ENCODE measurements at places on chromosomes 4 and X.

- no peak for DNase-seq
Measured at GRCh38 chr4:62522273-62522672, 1322.1 kb downstream of the ADGRL3 start.

DNA sequence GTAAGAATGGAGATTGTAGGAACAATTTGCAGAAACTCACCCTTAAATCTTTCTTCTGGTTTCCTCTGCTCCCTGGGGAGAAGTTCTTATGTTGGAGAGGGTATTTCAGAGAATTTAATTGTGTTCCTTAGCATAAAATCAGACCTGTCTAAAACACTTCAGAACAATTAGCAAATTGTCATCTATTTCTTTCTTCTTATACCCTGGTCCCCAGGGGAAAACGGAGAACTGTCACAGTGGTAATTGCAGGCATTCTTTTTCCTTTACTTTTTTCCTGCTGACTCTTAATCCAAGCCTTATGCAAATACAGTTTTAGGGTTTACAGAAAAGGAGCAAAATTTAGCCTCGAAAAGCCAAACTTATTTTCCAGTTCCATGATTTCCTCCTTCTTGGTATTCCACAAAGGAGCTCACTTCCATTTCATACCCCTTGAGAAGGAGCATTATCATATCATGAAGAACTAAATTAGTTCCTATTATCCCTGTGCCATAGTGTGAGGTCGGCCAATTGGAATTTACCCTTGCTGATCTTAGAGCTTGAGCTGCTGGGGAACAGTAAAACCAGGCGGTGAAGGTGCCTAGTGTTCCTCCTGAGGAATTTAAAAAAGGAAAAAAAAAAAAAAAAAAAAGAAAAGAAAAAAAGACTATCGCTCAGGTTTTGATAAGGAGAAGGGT, 173.8 kb downstream of the IL15 start:
- DNase-seq: no peak

GRCh38 chr4:20217521-20217920, 34.2 kb upstream of the SLIT2 start:
- DNase-seq: no peak

GRCh38 chrX:53239474-53239873, 14.5 kb upstream of the KDM5C start:
- no peak for DNase-seq

GRCh38 chr4:145881576-145881975, 57.0 kb downstream of the ZNF827 start:
- DNase-seq: no peak

GRCh38 chr4:2833671-2834000, 10.0 kb upstream of the ADD1 start:
- DNase-seq: no peak

DNA sequence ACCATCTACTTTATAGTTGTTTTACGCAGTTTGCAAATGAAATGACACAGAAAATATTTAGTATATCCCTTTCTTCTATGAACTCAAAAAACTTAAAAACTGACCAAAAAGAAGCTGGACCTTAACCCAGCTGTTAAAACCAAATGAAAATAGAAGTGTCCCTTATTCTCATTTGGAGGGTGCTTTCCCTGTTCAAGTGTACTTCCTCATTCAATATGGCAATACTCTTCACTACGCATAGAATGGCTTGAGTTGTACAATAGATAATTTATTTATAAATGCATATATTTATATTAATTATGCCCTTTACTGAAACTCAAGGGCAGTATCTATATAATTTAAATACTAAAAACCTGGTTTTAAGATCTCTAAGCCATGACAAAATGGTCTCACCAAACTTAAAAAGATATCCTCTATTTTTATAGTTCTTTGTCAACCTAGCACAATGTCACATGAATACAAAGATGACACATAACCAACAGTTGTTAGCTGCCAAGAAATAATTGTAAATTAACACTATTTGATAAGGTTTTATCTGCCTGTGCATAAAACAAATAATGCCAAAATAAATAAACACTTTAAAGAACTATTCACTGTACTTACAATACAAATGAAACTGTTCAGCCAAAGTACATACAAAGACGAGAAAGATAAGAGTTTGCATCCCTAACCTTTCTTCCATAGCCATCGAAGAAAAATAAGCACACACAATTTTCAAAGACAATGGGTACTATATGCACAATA, 25.2 kb downstream of the YTHDC1 start:
- DNase-seq: no peak

DNA sequence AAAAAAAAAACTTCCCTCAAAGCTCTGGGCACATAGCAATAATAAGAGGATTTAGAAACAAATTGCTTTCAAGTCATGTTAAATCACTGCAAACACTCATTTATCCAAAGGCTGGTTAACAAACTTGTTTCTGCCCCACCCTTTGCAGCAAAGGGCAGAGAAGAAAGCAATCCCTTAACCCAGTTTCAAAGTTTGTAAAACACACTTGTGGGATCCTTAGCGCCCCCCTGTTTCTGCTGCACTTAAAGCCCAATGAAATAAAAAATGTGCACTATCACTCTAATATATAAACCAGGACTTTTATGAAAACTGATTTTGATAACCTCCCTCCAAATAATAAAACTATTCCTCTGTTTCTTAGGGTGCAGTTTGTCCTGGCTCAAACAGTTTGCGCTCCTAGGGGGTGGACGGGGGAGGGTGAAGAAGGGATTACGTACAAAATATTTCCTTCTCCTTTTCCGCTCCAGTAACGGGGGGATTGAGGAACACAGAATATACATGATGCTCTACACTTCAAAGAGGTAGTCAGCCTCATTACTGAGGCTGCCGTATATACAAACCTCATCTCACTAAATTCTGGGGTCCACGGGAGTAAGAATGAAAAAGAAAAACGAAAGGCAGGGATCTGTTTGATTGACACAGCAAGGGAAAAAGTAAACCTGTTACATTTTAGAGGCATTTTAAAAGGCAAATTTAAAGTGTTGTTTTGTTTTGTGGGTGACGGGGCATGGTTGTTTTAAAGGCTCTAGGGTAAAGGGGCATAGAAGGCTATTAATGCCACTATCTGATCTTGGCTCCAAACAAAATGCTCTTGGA, 3.1 kb upstream of the PCDH10 start:
- DNase-seq: no peak

GRCh38 chr4:147361726-147362125, 119.2 kb upstream of the EDNRA start:
- DNase-seq: no peak

GRCh38 chrX:103678199-103678993, 8.1 kb downstream of the MORF4L2 start:
- DNase-seq: no peak

- no peak for DNase-seq
Measured at GRCh38 chr4:182404376-182404775, 161.2 kb downstream of the TENM3 start.

GRCh38 chrX:84487365-84488353, 14.6 kb downstream of the HDX start:
- no peak for DNase-seq

DNA sequence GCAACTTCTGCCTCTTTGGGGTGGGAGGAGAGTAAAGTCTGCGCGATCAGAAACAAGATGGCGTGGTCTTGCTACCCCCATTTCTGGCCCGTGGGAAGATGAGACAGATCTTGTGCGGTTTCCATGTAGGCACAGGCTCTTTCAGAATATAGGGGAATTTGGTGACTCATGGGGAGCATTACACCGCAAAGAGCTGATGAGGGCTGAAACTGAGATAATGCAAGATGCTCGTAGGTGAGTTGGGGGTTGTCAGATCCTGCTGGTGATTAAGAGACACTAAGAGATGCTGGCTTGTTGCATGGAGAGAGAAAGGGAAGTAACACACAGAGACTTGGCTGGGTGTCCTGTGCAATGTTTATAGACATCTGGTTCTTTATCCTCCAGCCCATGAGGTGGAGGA, 1.5 kb downstream of the EVC start:
- DNase-seq: no peak

DNA sequence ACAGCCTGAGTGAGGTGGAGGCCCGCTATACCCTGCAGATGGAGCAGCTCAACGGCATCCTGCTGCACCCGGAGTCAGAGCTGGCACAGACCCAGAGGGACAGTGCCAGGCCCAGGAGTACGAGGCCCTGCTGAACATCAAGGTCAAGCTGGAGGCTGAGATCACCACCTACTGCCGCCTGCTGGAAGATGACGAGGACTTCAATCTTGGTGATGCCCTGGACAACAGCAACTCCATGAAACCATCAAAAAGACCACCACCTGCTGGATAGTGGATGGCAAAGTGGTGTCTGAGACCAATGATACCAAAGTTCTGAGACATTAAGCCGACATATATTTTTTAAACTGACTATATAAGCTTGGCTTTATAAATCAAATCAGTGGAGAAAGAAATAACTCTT, 73.3 kb upstream of the HHIP start:
- DNase-seq: no peak

- DNase-seq: no peak
Measured at GRCh38 chr4:89609756-89610155, 227.2 kb downstream of the SNCA start.

GRCh38 chr4:40216622-40217366, 20.0 kb downstream of the RHOH start:
- DNase-seq: no peak

- DNase-seq: no peak
Measured at GRCh38 chr4:103123114-103123513, 23.5 kb upstream of the BDH2 start.

DNA sequence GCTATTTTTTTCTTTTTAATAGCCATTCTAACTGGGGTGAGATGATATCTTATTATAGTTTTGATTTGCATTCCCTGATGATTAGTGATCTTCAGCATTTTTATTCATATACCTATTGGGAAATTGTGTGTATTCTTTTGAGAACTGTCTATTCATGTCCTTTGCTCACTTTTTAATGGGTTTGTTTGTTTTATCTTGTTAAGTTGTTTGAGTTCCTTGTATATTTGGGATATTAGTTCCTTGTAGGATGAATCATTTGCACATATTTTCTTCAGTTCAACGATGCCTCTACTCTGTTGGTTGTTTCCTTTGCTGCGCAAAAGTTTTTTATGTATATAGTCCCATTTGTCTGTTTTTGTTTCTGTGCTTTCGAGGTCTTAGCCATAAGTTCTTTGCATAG, 43.1 kb upstream of the DRP2 start:
- no peak for DNase-seq

DNA sequence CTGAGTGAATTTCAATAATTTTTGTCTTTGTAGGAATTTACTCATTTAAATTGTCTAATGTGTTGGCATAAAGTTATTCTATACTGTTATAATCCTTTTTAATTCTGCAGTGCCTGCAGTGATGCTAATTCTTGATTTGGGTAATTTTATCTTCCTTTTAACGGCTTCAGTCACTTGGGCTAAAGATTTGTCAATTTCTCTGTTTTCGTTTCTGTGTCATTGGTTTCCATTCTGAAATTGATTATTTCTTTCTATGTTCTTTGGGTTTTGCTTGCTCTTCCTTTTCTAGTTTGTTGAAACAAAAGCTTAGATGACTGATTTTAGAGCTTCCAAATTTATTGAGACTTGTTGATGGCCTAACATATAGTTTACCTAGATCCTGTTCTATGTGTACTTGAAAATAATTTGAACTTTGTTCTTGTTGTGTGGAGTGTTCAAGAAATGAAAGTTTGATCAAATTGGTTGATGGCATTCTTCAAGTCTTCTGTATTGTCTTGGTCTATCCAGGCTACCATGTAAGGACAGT, 89.4 kb downstream of the TNIP2 start:
- DNase-seq: no peak

GRCh38 chr4:67575232-67576058, 16.9 kb downstream of the STAP1 start:
- no peak for DNase-seq

- DNase-seq: no peak
Measured at GRCh38 chr4:70337886-70338420, 3.2 kb downstream of the CABS1 start.

DNA sequence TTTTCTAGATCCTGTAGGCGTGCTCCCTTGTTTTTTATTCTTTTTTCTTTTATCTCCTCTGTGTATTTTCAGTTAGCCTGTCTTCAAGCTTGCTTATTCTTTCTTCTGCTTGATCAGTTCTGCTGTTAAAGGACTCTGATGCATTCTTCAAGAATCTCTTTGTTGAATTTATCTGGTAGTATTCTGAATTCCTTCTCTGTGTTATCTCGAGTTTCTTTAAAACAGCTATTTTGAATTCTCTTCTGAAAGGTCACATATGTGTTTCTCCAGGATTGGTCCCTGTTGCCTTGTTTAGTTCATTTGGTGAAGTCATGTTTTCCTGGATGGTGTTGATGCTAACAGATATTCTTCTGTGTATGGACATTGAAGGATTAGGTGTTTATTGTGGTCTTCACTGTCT, 15.3 kb downstream of the RAB33B start:
- DNase-seq: no peak

- no peak for DNase-seq
Measured at GRCh38 chrX:49082271-49082871, 2.7 kb upstream of the WDR45 start.

DNA sequence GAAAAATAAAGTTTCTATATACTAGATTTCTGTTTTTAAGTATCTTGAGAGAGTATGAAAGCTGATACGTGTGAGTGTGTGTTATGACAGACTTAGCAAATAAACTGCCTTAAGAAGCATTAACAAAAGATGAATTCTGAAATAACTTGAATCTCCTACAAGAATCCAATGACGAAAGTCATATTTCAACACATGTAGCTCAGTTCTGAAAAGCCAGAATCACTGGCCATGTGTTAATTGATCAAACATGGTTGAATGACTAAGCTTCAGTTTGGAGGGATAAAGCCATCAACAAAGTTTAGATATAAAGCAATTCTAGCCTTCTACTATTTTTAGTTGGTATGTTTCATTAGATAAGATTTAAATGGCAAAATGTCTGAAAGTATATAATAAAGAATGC, 88.5 kb upstream of the ETNPPL start:
- no peak for DNase-seq

- no peak for DNase-seq
Measured at GRCh38 chrX:88397551-88397950, 349.5 kb upstream of the CPXCR1 start.

GRCh38 chr4:174910271-174910670, 7.9 kb upstream of the ADAM29 start:
- DNase-seq: no peak

DNA sequence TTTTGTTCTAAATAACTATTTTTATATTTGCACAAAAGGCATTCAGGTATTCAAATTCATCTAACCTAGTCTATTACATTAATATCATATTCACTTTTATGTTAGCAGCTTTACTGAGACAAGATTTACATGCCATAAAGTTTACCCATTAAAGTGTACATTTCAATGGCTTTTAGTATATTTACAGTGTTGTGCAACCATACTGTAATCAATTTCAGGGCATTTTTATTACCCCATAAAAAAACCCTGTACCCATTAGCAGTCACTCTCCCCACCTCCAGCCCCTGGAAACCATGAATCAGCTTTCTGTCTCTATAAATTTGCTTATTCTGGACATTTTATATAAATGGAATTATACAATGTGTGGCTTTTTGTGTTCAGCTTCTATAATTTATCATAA, 95.9 kb upstream of the IL1RAPL1 start:
- no peak for DNase-seq
